ENCODE measurements at places on chromosomes 1 and 21. TPM values are rescaled to one million over a fixed set of nuclear protein-coding genes. Genes with fewer than 3 reads are reported as not detected.

The SLAMF6 gene
- not detected for total RNA-seq

The TXNDC12 gene
- 36.7 TPM for total RNA-seq

The CR1L gene
- 0.67 TPM for total RNA-seq

The KRTAP21-2 gene
- not detected for total RNA-seq

The MLLT11 gene
- 201 TPM for total RNA-seq

The CD1B gene
- total RNA-seq = not detected

The FNDC10 gene
- total RNA-seq = 7.5 TPM

All from motor neuron (in vitro differentiated cells).